NCI-H1092 treated with DMSO at 0.1 percent for 48 hours (cell line): ENCODE measurements at places on chromosomes 6 and 20.

DNA sequence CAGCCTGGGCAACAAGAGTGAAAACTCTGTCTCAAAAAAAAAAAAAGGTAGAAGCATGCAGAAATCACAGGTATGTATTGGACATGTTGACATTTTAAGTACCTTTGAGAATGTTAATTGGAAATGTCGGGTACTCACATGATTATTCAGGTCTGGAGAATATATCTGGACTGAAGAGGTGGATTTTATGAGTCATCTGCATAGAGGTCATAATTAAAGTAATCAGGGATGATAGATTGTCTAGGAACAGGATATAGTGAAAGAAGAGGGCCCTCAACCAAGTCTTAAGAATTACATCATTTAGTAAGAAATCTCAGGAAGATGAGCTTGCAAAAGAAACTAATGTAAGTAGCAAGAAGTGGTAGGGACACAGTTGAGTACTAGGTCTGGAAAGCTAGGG is 212.5 kb downstream of the UTRN start:
- no peak for DNase-seq

DNA sequence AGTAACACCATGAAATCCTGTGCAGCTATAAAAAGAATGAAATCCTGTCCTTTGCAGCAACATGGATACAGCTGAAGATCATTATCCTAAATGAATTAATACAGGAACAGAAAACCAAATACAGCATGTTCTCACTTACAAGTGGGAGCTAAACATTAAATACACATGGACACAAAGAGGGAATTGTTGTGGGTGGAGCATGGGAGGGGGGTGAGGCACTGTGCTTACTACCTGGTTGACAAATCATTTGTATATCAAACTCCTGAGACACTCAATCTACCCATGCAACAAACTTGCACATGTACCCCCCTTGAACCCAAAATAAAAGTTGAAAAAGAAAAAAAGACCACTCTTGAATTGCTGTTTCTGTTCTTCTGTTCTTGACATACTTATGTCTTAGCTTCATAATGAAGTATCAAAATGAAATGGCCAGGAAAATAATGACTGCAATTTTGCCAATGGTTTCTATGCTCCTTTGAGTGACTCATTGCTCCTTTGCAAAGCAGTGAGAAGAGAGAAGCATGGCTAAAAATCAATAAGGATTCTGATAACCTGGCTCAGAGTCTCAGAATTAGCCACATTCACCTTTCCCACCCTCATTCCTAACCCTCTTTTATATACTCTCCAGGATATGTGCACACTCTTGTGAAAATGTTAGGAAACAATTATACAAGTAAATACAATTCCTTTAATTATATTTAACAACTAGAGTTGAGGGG is 71.0 kb downstream of the CYP39A1 start:
- DNase-seq: no peak

GRCh38 chr20:45341939-45342854 is 6.0 kb downstream of the SDC4 start:
- peak; percentile 42 for DNase-seq

DNA sequence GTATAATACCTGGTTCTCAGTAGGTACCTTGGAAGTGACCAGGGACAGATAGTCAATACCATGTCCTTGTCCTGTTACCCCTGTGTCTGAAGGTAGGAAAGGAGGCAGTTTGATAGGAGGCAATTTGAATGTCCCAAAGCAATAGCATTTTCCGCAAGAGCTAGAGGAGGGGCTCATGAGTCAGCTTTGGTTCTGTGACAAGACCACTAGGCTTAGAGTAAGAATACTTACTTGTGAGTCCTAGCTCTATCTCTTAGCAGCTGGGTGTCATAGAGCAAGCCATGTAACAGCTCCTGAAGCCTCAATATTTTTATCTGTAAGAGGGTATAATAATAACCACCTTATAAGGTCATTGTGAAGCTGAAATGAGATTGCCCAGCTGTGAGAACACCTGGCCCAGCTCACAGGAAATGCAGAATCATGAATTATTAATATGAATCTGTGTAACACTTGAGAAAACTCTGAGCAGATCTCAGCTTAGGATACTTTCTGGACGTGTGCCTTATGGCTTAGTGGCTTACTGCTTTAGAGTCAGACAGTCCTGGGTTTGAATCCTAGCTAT is 58.6 kb downstream of the DAAM2 start:
- DNase-seq: no peak

- no peak for DNase-seq
Observed at GRCh38 chr20:38135651-38136420, 29.2 kb downstream of the TGM2 start.

GRCh38 chr6:158043008-158043407 is 61.3 kb downstream of the SYNJ2 start:
- no peak for DNase-seq

- DNase-seq: peak; percentile 37
Observed at GRCh38 chr6:28673787-28674671, 148.3 kb downstream of the GPX5 start.

DNA sequence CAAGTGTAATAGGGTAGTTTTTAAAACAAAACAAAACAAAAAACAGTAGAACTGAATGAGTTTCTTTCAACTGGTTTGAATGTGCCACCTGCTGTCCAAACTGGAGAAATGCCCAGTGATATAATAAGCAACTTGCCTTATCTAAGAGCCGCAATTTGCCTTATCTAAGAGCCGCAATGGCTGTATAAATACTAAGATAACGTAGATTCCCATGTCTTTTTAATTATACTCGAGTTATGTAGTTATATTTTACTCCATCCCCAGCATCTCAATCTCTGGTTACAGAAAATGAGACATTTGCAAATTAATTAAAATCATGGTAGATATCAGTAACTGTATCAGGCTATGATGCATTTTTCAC is 67.2 kb downstream of the RPP40 start:
- DNase-seq: peak; percentile 15

DNA sequence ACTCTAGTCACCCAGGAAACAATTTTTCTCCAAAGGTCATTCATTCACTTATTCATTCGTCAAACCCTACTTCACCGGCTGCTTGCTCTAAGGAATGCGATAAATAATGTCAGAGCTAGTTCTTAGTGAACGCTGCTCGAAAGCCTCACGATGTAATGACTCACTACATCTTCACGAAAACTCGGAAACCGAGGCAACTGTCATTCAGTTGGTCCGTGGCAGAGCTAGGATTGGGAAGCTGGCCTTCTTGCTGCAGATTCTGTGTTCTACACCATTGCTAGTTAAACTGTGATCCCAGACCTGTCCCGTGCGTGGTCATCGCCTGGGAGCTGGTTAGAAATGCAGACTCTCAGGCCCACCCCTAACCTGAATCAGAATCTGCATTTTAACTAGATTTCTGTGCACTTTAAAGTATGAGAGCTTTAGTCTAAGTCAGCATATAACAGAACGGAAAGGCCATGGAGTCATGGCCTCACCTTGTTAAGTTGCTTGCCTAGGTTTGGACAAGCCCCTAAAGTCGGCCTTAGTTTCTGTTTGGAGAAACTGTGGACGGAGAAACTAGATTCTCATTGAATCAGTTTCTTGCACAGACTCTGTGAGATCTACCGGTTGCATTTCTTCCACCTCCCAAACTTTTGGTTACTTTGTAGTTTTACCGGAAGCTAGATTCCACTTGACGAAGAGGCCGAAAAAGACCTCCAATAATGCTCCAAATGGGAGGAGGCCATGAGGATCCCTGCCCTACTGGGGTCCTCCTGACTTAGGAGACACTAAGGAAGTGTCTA is 651 bp upstream of the CCND3 start:
- no peak for DNase-seq

DNA sequence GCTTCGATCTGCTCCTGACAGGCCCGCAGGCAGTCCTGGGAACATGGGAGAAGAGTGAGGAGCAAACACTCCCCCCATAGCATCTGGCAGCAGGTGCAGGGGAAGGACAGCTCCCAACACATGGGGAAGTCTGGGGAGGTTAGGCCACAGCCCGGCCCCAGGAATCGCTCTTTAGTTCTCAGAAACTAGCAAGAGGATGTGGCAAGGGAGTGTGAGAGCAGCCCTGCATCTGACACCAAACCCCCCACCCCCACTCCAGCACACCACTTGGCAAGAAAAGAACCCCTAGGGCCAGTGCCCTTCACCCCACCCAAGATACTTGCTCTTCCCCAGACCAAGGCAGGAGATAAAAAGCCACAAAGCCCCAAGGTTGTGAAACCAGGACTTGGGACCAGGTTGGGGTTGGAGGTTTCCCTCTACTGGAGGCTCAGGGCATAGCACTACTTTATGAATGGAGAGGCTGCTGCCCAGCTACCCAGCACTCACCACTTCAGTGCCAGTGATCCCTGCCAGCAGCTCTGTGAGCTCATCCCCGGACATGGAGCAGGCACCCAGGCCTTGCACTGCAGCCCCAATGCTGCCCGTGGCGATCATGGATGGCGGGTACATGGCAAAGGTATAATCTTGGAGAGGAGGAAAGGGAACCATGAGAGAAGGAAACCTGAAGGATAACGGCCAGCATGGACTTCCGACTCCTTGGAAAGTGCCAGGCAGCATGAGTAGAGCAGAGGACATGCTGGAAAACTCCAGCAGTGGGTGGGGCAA is 5.4 kb downstream of the CCND3 start:
- peak; percentile 18 for DNase-seq

GRCh38 chr6:165899611-165900010 is 236.6 kb upstream of the PDE10A start:
- no peak for DNase-seq

DNA sequence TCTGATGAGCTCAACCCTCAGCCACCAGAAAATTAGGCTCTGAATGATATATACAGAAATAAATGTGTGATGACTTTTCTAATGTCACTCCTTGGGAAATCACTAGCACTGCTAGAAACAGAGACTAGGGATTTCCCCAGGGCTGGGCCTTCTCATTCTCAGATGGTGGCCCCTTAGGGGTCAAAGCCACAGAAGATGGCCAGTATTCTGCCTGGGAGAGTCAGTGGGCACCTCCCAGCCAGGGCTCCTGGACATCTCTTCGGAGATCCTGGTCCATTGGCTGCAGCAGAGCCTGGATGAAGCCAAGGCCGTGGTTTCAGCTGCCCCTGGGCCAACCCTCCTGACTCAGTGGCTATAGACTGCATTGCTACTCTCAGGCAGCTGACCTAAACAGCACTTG is 276.9 kb upstream of the SUPT3H start:
- no peak for DNase-seq

- DNase-seq: no peak
Observed at GRCh38 chr6:56914798-56915658, 39.9 kb upstream of the BEND6 start.

DNA sequence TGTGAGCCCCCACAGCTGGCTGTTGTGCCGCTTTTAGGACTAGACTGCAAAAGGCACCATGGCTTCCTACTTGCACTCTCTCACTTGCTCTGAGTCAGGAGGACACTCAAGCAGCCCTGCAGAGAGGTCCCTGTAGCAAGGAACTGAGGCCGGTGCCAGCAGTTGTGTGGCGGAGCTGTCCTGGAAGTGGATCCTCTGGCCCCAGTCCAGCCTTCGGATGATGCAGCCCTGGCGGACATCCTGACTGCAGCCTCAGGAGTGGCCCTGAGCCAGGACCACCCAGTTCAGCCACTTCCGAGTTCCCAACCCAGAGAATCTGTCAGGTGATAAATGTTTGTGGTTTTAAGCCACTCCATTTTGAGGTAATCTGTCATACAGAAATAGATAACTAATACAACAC is 17.5 kb downstream of the CTCFL start:
- no peak for DNase-seq

DNA sequence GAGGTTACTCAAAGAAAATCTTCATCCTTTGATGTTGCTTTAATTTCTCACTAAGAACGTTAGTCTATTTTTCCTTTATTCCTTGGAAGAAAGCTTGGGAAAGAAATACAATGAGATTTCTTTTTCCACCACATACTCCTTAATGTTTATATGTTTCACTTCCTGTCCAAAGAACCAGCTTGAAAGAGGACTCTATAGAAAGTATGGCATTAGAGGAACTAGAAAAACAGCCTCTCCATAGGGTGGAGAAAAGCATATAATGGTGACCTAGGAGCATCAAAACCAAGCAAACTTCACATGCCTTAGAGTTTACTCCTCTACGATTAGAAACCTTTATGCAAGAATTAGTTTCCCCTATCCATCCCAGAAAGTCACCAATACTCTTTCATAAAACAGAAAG is 131.1 kb downstream of the OPRM1 start:
- no peak for DNase-seq

DNA sequence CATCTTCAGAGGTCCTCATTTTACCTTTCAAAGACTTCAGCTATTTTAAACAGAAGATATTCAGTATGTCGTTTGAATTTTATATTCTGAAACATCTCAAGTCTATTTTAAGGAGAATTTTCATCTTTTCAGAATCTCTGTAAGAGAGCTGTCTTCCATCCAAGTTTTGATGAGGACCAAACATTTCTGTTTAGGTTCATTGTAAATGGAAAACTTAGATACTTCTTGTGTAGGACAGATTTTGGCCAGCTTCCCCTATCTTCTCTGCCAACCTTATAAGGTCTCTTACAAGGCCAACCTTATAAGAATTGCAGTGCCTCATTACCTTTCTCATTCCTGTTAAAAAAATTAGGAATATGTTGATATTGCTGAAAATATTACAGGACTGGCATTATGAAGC is 88.1 kb downstream of the AKAP7 start:
- DNase-seq: no peak

DNA sequence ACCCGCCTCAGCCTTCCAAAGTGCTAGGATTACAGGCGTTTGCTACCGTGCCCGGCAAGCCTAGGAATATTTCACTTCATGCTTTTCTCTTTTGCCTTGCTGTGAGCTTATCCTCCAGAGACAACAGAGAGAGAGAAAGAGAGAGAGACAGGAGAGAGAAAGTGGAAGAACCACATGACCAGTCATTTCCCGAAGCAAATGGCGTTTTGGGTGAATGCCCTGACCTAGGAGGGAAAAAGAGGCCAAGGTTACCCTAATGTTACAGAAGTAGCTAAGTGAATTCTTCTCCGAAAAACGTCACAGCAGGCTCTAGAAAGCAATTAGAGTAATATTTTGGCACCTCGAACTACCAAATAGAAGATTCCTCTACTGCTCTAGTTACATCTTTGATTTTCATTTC is 9.1 kb downstream of the SGK1 start:
- no peak for DNase-seq

- no peak for DNase-seq
Observed at GRCh38 chr6:125940247-125941041, 16.1 kb upstream of the HINT3 start.

DNA sequence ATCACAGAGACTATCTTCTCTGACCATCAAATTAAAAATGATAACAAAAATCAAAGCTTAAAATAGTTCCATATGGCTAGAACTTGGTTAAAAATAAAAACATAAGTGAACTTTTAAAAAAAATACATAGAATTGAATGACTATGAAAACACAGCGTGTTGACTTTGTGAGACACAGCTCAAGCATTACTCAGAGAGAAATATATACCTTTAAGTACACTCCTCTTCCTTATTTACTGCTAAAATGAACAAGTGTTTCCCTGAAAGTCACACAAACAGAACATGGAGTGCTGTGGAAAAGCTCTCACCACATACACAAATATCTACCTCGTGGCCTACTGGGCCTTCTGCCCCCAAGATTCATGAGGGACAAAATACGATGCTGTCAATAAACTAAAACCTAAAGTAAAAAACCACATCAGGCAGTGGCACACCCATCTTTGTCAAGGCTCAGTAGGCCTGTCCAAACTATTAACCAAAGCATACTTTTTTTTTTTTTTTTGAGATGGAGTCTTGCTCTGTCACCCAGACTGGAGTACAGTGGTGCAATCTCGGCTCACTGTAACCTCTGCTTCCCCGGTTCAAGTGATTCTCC is 7.5 kb downstream of the FAXC start:
- DNase-seq: no peak

GRCh38 chr6:97077380-97077779 is 152.9 kb downstream of the KLHL32 start:
- no peak for DNase-seq

- DNase-seq: no peak
Observed at GRCh38 chr20:32115211-32115767, 5.8 kb downstream of the TM9SF4 start.

GRCh38 chr6:72672906-72673305 is 51.0 kb downstream of the KCNQ5 start:
- no peak for DNase-seq
